ENCODE measurements at places on chromosomes 2 and 18.

DNA sequence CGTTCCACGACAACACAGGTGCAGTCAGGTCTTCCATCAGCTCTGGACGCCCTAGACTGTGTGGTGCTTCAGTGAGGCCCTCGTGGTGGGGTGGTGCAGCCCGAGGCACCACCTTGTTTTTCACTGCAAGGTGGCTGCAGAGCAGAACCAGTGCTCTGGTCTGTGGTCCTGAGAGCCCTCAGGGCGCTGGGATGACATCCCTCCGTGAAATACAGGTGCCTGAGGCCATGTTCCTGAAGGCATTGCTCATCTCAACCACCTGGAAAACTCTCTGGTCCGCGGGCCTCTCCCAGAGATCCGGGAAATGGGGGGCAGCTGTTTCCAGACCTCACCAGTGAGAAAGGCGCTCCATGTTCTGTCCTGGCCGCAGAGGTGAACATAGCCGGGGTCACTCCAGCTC, 119.2 kb downstream of the ACOXL start:
- DNase-seq, result no peak

GRCh38 chr18:47081578-47081977, 46.2 kb upstream of the ELOA2 start:
- DNase-seq, result no peak

DNA sequence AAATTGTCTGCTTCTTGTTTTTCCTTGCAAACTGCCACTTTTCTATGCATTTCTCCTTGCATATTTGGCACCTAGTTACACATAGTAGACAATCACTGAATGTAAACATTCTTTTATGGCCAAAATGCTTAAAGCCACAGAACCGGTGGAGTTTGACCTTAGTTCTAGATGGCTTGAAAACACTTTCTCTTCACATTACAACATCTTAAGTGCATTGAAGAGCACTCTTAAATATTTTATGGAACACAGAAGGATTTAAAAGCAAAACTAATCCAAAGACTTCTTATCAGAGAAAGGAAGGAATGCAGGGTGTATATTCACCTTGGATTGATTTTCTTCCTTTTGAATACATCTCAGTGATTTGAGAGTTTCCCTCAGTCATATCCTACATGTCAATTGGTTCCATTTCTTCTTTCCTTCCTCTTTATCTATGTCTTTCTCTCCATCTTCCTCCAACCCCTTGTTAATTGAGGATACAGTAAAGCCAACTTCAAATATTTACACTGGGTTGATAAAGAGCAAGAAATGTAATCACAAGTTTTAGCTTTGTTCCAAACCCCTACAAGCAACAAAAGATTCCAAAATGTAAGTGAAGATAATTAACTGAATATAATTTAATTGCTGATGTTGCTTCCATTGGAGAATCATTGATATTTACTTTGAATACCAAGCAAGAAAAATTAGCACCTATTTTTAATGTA, 548.0 kb downstream of the CNTNAP5 start:
- DNase-seq, result no peak

DNA sequence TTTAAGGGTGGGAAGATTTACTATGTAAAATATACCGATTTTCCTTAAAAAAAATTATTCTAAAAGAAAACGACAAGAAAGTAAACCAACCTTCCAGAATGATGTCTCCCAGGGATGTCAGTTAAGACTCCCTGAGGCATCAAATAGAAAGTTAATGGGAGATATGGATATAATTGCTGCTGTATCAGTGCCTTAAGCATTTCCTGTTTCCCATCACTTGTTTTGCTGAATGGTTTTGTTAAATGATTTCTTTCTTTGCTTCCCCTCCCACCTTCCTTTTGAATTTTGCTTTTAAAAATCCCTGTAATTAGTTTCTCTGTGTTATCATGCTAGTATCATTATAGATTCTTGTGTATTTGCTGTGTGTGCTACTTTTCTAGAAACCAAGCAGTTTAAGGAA, 154.3 kb upstream of the CWC22 start:
- no peak for DNase-seq

DNA sequence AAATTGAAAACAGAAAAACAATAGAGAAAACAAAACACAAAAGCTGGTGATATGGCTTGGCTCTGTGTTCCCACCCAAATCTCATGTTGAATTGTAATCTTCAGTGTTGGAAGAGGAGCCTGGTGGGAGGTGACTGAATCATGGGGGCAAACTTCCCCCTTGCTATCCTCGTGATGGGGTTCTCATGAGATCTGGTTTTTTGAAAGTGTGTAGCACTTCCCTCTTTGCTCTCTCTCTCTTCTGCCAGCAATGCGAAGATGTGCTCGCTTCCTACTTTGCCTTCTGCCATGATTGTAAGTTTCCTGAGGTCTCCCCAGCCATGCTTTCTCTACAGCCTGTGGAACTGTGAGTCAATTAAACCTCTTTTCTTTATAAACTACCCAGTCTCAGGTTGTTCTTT, 112.3 kb upstream of the UXS1 start:
- DNase-seq, result no peak

DNA sequence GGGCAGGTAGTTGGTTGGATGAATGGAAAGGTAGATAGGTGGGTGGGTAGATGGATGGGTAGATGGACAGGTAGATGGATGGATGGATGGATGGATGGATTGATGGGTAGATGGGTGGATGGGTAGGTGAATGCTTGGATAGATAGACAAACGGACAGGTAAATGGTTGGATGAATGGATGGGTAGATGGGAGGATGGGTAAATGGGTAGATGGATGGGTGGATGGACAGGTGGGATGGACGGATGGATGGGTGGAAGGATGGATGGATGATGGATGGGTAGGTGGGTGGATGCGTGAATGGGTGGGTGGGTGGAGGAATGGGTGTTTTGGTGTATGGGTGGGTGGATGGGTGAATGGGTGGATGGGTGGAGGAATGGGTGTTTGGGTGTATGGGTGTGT, 50.1 kb upstream of the ASAP2 start:
- DNase-seq, result no peak

GRCh38 chr2:54477896-54478295, 21.8 kb downstream of the SPTBN1 start:
- no peak for DNase-seq

- DNase-seq, result no peak
These were observed 40.2 kb downstream of the MBP start for GRCh38 chr18:77092104-77093066.

DNA sequence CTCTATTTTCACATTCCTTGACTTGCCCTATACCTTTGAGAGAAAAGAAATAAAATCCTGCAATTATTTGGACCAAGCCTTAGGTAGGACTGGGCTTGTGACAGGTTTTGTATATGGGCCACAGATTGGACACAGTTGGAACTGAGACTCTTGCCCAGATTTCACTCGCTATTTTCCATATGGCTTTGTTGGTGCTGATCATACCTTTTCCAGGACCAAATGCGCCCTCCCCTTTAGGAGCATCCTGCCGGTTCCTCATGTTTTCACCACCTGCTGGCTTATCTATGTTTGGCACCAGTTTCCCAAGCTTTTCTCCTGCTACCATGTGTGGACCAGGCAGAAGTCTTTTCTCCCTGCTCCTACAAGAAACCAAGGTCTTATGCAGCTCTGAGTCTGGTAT, 494.9 kb downstream of the EPHA4 start:
- no peak for DNase-seq

- no peak for DNase-seq
These were observed 11.6 kb upstream of the BOK start for GRCh38 chr2:241546771-241547498.
